CD4-positive, alpha-beta T cell treated with Interleukin-4 for 1 hour (primary cell): ENCODE measurements at places on chromosomes 3 and 15.

- no peak for DNase-seq
Observed at GRCh38 chr15:67161412-67161811, 93.0 kb downstream of the AAGAB start.

GRCh38 chr3:128297401-128298138, 144.3 kb downstream of the EEFSEC start:
- no peak for DNase-seq

- DNase-seq: no peak
Observed at GRCh38 chr15:55362641-55363040, 43.6 kb downstream of the PIGB start.

- no peak for DNase-seq
Observed at GRCh38 chr3:122576174-122576940, 1.1 kb upstream of the PARP15 start.

DNA sequence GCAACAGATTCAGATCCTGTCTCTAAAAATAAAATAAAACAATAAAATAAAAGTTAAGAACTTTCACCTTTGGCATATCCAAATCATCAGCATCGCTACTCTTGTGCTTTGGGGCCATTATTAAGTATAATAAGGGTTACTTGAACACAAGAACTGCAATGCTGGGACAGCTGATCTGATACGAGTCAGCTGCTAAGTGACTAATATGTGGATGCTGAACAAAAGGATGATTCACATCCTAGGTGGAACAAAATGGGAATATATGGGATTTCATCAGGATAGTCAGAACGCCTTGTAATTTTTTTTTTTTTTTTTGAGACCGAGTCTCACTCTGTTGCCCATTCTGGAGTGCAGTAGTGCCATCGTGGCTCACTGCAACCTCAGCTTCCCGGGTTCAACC, 29.7 kb downstream of the BUB1B start:
- no peak for DNase-seq

GRCh38 chr3:41522612-41523011, 323.3 kb downstream of the CTNNB1 start:
- DNase-seq: no peak

- no peak for DNase-seq
Observed at GRCh38 chr3:136914739-136915138, 43.0 kb upstream of the IL20RB start.

- DNase-seq: no peak
Observed at GRCh38 chr3:15171096-15171495, 35.0 kb upstream of the CAPN7 start.

GRCh38 chr15:90003736-90004135, 2.6 kb downstream of the ZNF710 start:
- no peak for DNase-seq

DNA sequence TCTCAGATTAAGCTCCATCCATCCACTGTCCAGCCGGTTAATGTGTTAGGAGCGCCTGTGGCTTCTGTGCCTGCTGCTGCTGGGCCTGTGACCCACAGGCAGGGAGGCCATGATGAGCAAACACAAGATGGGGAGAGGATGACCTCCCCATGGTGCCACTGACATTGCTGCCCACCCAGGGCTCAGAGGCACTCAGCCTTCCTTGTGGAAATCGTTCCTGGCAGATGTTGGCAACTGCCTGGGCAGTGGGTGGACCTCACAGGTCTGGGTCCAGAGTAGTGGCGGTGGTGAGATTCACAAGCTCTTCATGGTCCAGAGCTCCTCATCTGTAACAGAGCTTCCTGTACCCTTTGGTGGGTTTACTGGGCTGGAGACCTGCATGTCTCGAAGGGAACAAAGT, 38.6 kb downstream of the SCN5A start:
- DNase-seq: no peak
